ENCODE measurements at places on chromosomes 5 and 9.

GRCh38 chr5:59783264-59783663, 110.3 kb downstream of the PDE4D start:
- DNase-seq: no peak

GRCh38 chr9:89374176-89374575, 55.9 kb downstream of the SECISBP2 start:
- DNase-seq: no peak

DNA sequence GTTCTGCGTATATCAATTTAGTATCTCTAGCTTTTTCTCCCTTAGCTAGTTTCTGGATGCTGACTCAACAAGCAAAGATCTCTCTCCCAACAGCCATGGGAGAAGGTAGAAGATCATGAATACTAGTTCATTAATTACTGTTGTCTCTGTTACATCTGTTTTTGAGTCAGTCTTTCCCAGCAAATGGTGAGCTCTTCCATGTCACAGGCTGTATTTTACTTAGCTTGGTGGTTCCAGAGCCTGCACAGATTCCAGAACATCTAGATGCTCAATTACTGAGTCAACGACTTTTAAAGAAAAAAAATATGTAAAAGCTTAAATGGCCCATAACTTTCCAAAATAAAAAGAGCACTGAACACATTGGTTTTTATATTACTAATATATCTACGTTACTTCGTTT, 307.2 kb downstream of the NSG2 start:
- DNase-seq: no peak

DNA sequence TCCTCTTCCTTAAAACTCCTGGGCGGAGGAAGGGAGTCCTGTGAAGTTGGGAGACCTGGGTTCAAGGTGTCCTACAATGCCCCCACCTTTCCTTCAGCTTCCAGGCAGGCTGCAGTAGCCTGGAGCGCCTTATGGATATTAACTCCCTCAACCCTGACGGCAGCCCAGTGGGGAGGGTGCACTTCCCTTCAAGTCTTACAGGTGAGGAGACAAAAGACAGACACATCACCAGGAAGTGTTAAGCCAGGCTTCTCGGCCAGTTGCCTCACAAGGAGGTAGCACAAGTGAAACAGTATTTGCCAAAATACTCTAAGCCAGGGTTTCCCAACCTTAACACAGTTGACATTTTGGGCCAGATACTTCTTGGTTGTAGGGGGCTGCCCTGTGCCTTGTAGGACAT, 4.2 kb downstream of the TRIM7 start:
- DNase-seq: no peak

- DNase-seq: no peak
Measured at GRCh38 chr5:124044613-124045012, 532.6 kb downstream of the CSNK1G3 start.

DNA sequence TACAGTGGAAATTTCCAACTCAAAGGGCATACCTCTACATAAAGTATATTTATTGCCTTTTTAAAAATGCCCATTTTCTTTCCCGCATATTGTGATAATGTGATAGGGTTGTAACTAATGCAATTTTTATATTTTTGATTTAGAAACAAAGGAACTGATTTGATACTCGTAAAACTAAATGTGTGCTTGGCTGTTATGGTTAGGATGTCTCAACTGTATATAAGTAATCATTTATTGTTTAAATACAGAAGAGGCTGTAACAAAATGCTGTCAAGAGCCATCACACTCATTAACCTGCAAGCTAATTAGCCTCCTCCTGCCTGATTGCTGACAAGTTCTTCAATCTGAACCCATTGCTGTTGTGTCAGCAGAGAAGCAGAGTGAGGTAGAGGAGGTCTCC, 149.2 kb downstream of the PBX3 start:
- DNase-seq: no peak

DNA sequence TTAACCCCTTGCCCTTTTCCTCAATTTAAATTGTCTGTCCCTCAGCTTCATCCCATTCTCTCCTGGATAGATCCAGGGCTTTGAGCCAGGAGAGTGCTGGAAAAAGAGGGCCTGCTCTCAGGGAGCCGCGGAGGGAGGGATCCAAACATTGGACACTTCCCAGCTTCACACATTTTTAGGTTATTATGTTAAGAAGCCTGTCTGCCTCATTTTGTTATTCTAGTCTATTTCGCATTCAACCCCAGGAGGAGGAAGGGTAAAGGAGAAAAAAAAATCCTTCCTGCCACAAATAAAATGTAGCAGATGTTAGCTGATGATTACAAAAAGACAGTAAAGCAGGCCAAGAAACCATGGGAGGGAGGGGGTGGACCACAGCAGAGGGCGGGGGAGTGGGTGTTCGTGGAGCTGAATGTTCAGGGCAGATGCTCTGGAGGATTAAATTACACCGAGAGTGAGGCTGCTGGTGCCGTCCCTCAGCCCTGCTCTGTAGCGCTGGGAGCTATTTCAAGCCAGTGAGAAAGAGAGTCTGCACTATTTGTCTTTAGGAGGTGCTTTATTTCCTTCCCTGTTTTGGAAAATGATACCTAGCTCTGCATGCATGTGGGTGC, 60.6 kb upstream of the ZFR start:
- no peak for DNase-seq

GRCh38 chr5:8059337-8059736, 190.4 kb downstream of the MTRR start:
- no peak for DNase-seq

DNA sequence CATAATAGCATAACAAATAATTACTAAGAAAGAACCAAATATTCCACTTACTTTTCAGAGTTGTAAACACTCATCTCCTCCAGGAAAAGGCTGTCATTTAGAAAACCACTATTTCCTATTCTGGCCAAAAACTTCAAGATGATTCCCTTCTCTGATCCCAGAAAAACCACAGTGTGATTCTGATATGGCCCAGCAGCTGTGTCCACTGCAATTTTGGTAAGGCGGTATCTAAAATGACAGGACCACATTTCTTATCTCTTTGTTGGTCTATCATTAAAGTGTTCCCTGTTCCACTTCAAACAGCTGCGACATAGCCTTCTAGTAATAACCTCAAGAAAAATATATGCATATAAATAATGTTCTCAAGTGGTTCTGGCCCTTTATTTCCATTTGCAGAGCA, 96.1 kb downstream of the SEMA6A start:
- no peak for DNase-seq

DNA sequence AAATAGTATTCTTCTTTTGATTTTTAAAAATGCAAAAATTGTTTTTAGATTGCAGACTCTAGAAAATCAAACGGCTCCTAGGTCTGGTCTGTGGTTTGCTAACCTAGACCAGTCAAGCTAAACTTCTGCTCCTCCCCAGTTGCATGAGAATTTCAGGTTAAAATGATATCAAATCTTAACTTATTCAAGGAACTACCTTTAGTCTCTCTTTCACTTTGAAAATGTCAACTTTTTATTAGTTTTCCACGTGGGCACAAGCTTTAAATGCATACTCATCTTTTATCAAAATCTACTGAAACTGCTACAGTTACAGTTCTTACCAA, 8.8 kb downstream of the CAMK4 start:
- no peak for DNase-seq

DNA sequence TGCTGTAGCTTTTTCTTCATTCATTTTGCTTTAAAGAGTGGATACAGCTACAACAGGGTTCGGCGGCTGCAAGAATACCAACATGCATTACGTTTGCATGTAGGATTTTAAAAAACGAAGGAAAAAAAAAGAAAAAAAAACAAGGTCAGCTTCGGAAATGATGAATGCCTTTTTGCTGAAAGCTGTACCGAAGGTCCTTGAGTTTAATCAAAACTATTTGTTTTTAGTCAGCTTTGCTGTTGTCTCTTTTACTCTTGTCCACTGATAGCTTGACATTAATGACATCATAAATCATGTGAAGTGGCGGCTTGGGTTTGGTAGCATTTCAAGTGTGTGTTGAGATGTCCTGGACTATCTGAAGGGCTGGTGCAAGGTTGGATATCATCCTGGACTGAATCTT, 779.1 kb downstream of the NR2F1-AS1 start:
- DNase-seq: no peak

DNA sequence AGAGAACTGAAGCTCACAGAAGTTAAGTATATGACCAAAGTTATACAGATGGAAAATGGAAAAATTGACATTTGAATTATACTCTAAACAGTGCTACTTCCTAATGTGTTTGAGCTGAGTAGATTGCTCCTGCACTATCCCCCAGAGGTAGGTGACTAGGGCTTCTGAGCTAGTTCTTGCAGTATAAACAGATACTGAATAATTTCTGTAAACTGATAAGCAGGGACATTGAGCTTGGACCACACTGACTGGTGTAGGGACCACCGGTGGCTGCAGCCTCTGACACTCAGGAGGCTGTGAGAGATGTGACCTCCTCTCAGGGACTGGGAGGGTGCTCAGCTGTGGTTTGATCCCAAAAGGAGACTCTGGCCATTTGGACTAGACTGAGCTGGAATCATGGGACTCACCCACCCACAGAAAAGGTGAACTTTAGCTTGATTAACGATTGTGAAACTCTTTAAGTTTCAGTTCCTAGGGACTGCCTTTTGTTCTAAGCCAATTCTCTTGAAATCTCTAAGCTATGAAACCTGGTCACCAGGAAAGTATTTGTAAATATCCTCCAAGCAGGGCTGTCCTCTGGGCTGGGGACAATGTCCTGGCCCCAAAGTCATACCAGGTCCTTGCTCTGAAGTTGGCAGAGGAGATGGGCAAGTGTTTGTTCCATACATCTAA, 291.5 kb downstream of the SEC61B start:
- no peak for DNase-seq

DNA sequence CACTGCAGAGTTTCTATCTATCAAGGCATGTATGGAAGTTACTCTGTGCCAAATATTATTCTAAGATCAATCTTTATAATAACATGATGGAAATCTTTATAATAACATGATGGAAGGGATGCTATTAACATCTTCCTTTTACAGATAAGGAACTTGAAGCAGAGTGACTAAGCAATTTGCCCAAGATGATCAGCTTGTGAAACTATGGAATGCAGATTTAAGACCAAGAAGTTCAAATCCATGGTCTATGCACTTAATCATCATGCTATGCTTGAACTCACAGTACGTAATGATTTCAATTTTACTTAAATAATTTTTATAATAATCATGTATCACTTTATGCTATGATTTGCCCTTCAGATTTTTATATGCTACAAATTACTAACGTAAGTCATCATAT, 123.1 kb downstream of the DNAH5 start:
- no peak for DNase-seq

- DNase-seq: no peak
Measured at GRCh38 chr5:169131616-169132301, 169.2 kb downstream of the SLIT3 start.

DNA sequence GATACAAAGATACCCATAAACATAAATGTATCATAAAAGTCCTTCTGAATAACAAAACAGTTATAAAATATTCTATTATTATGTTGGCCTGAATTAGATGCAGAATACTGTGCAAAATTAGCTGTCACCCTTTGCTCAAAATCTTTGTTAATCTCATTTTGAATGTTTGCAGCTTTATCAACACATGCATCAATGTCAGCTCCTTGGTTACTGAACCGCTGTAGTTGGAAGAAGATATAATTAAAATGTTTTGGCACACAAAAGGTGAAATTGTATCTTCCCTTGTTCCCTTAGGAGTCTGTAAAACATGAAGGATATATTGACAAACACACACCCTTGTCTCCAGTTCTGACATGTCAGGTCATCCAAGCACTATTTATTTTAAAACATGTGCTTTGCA, 146.3 kb upstream of the POU5F2 start:
- no peak for DNase-seq

GRCh38 chr9:35570709-35571504, 34.2 kb upstream of the TESK1 start:
- no peak for DNase-seq

DNA sequence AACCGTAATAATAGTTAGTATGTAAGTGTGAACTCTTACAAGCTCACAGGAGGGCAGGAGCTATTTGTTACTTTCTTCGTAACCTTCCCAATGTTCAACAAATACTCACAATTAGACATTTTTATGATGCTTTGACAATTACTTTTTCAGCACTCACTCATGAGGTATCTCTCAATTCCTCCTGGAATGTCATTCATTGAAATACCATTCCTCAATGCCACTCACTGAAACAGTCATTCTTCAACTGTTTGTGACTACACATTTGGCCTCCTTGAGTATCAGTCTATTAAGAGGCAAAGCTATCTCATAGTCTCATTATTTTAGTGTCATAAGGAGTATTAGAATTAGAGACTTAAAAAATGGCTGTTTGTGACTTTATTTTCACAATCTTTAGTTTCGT, 734.1 kb upstream of the DMAC1 start:
- DNase-seq: no peak

- no peak for DNase-seq
Measured at GRCh38 chr9:93436655-93437407, 14.7 kb upstream of the FAM120A start.

DNA sequence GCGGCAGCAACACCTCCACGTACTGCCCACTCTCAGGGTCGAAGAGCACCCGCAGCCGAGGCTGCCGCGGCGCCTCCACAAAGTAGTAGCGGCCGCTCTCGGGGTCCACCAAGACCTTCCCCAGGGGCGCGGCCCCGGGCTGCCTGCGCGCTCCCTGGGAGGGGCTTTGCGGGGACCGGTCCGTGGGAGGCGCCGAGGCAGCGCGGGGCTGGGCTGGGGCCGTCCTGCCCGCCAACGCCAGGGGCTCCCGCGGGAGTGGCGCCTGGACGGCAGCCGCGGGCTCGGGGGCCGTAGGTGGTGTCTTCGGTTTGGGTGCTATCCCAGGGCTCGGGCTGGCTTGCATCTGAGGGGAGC, 2.6 kb upstream of the MZB1 start:
- no peak for DNase-seq

DNA sequence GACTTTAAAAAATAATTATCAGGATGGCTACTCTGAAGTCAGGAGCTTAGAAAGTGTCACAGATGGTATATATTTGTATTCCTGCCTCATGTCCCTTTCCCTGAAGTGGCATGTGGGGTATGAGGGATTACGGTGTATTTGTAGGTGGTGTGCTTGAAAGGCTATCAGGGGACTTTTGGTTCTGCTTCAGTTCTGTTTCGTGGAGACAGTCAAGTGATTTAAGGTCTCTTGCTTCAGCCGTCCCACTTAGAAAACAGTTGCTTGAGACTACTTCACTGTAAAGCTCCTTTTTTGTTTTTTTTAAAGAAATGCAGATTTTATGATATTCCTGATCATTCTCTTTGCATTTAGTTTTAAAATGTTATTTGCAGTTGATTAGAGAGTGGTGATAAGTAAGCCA, 18.3 kb downstream of the PARP8 start:
- DNase-seq: no peak

DNA sequence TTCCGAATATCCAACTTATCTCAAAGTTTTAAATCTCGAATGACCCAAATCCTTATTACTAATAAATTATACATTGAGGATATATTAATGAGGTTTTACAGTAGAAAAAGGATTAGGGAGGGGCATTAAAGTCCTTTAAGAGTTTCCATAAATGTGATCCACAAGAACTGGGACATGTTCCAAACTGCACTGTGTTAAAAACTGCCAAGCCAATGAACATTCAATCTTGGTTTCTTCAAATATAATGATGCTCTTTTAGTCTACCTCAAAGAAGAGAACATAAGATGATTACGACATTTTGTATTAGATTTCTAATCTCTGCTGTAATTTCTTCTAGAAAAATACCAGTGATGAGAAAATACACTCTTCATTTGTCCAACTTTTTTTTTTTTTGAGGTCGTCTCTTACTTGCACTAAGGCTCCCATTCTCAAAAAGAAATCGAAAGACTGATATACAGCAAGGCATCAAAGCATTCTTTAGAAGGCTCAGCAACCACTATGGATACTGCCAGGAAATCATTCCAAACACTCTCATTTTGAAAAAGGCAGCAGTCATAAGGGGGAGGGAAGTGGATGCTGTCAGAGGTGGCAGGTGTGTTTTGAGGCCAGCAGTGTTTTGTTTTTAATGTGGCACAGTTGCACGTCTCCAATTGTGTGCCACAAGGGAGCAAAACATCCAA, 1.7 kb downstream of the PTAR1 start:
- DNase-seq: no peak
